Pancreas (tissue), 10 donors: ENCODE measurements at places on chromosomes 6 and 20. TPM values are rescaled to one million over a fixed set of nuclear protein-coding genes. Genes with fewer than 3 reads are reported as not detected.

TMEM63B gene
- total RNA-seq = 16.2 TPM

ZNF831 gene
- 0.20 TPM for total RNA-seq

STXBP5 gene
- total RNA-seq = 25.8 TPM

FAM83B gene
- 2.7 TPM for total RNA-seq

FOXC1 gene
- total RNA-seq = 2.4 TPM

OR2B6 gene
- not detected for total RNA-seq

NOTCH4 gene
- 3.7 TPM for total RNA-seq
